Stimulated activated CD4-positive, alpha-beta T cell treated with anti-CD3 and anti-CD28 coated beads, Interleukin-2, amount 100 ng/mL, for 48 hours (primary cell): ENCODE measurements at places on chromosomes 5 and 9.

GRCh38 chr9:93827545-93828330 is 127.4 kb downstream of the BARX1 start:
- peak; percentile 29 for DNase-seq

DNA sequence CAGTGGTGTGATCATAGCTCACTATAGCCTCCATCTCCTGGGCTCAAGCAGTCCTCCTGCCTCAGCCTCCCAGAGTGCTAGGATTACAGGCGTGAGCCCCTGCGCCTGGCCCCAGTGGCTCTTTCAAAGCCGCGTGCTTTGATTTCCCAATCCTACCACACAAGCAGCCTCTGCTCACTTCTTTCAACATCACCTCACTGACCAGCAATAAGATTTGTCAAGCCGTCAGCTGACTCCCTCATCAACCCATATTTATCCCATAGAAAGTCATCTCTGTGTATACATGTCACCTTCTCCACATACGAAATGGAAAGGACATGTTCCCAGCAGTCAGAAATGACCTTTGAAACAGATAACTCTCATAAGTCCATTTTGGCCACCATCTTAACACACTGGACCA is 26.0 kb downstream of the SLC31A2 start:
- DNase-seq: no peak

GRCh38 chr9:10014889-10015288 is 597.9 kb downstream of the PTPRD start:
- no peak for DNase-seq

DNA sequence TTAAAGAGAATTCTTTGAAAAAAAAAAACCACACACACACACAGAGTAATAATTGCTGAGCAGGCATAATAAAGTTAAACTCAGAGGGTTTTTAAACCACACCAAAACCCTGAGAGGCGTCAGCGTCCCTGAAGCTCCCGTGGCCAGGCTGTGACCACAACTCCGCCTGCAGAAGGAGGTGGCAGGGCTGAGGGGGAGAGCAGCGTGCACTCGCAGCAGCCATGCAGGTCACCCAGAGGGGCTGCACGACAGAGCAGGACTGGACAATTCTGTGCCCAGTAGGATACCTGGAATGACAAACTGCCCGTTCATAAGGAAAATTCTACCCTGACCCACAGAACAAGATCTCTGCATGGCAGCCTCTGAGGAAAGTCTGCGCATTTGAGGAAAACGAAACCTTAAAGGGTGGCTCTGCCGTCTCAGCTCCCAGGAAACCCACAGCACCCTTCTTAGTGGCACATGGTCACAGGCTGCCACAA is 44.0 kb downstream of the ROR2 start:
- peak; percentile 4 for DNase-seq

- no peak for DNase-seq
Measured at GRCh38 chr5:37888476-37888875, 48.6 kb upstream of the GDNF start.

- DNase-seq: no peak
Measured at GRCh38 chr5:133410335-133410828, 202.0 kb downstream of the FSTL4 start.

- DNase-seq: no peak
Measured at GRCh38 chr5:164359260-164360255, 854.1 kb downstream of the MAT2B start.

GRCh38 chr9:127535834-127536233 is 76.2 kb upstream of the STXBP1 start:
- DNase-seq: no peak

- DNase-seq: no peak
Measured at GRCh38 chr9:13446938-13447842, 167.7 kb upstream of the MPDZ start.

- DNase-seq: no peak
Measured at GRCh38 chr9:113645227-113645977, 181.9 kb downstream of the RGS3 start.
